ENCODE measurements at places on chromosomes 11 and 22.
A peak's percentile ranks its signal among the peaks of the same experiment; 100 is the strongest.

GRCh38 chr11:22115470-22116029 is 77.3 kb upstream of the ANO5 start:
- no peak for DNase-seq

GRCh38 chr11:650482-650881 is 13.4 kb downstream of the DRD4 start:
- no peak for DNase-seq

GRCh38 chr22:20803696-20804324 is 29.9 kb downstream of the SERPIND1 start:
- DNase-seq: peak; percentile 23

GRCh38 chr22:50315289-50316113 is 8.1 kb upstream of the PLXNB2 start:
- DNase-seq: no peak

- DNase-seq: no peak
These were observed 5.3 kb upstream of the CREB3L1 start for GRCh38 chr11:46271875-46272815.

GRCh38 chr11:17519061-17519885 is 24.9 kb downstream of the USH1C start:
- DNase-seq: no peak

DNA sequence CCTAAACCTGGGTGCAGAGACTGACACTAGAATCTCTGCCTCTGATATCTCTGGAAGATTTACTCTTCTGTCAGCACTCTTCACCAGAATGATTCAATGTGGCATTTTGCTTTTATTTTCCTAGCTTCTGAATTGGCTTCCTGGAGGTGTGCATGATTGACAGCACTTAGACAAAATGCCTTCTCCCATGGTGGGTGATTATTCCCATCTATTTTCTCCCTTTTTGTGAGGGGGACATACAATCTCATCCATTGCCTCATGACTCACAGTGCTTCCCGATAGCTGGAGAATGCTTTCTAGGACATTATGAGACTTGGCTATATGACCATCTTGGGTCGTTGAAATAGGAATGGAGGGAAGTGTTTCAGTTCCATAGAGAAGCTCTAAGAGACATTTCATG is 4.0 kb upstream of the TRIM68 start:
- DNase-seq: no peak

DNA sequence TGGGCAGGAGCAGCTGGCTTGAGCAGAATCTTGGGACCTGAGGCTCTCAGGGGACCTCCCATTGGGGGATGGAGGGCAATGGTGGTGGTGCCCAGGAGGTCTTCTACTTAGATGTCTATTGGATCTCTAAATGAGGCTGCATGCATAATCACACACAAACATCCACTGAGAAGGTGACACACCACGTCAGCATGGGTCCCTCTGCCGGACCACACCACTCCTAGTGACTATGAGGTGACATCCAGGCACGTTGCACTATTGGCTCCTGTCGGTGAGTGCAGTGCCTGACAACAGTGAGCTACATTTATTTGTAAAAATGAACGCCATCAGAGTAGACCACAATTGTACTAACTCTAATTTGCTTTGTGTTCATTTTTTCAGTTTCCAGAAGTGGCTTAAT is 2.3 kb upstream of the APOA4 start:
- no peak for DNase-seq

- no peak for DNase-seq
These were observed 4.4 kb downstream of the EFEMP2 start for GRCh38 chr11:65868076-65868667.

DNA sequence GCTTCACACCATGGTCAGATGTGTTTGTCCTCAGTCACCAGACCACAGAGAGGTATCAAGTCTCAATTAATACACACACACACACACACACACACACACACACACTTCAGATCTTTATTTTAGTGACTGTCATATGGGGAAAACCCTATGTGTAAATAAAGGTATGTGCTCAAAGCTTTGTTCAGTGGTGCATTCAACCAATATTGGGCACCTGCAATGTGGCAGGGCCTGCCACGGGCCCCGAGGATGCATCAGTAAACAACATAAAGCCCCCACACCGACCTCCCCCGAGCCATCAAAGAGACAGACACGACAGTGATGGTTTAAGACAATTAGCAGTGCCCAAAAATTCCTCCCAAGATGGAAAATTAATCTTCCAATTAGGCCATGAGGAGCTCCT is 51.6 kb downstream of the SHANK2 start:
- DNase-seq: no peak

DNA sequence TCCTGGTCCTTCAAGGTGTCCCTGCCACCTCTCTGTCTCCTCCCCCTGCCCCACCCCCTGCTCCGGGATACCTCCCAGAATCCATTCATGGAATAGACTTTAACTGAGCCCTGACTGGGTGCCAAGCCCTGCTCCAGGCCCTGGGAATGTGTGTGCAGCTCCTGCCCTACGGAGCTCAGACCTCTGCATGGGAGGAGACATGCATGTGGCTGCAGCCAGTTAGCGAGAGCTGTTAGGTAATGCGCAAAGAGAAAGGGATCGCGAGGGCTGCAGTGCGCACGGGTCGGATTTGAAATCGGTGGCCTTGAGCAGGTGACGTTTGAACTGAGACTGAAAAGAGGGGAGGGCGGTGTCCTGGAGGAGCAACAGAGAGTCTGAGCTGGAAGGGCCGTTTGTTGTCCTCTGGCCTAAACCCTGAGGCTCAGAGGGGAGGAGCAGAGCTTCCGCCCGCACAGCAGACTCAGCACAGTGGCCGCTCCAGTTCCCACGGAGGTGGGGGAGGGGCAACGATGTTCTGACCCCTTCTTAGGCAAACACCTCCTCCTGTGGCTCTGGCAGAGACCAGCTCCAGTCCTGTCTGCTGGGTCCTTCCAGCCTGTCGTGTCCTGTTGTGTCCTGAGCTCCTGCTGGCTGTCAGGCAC is 19.8 kb upstream of the LRRC10B start:
- no peak for DNase-seq
